ENCODE measurements at places on chromosomes 1 and 21.

- no peak for DNase-seq
Observed at GRCh38 chr1:32748348-32748747, 45.8 kb upstream of the SYNC start.

- DNase-seq, result no peak
Observed at GRCh38 chr1:180169640-180170195, 15.0 kb downstream of the QSOX1 start.

GRCh38 chr1:71490432-71490831 is 409.6 kb upstream of the ZRANB2 start:
- no peak for DNase-seq

DNA sequence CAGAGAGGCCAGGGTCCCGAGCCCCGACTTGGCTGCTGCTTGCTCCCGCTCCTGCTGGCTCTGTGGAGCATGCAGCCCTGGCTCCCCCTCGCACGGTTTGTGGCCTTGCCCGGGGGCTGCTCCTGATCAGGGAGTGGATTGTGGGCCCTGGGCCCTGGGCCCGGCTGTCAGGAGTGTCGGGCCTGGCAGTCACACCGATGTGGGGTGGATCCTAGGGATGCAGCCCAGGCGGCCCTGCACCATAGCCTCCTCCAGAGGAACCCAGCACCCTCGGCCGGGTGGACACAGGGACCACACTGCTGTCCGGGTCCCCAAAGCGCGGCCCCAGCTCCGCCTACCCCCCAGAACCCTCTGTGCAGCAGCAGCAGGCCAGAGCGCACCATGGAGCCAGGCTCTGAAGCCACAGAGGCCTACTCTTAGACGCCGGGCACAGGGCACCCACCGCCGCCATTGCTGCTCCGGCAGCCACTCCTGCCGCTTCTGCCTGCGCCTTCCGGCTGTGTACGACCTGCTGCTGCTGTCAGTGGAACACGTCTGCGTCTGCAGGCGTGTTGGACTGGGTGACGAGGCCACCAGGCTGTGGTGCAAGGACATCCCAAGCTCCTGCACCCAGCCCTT is 9.4 kb downstream of the SLX9 start:
- no peak for DNase-seq

- peak; percentile 84 for DNase-seq
Observed at GRCh38 chr1:43329995-43330751, 7.4 kb upstream of the MPL start.

- no peak for DNase-seq
Observed at GRCh38 chr1:109959974-109960744, 24.4 kb upstream of the AHCYL1 start.

DNA sequence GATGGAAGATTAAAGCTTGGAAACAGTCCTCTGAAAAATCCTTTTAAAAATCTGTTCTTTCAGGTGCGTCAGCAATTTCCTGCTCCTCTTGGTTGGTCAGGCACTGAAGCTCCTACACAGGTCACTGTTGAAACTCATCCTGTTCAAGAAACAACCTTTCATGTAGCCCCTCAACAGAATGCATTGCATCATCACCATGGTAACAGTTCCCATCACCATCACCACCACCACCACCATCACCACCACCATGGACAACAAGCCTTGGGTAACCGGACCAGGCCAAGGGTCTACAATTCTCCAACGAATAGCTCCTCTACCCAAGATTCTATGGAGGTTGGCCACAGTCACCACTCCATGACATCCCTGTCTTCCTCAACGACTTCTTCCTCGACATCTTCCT is 145.3 kb downstream of the DYRK1A start:
- DNase-seq, result no peak

DNA sequence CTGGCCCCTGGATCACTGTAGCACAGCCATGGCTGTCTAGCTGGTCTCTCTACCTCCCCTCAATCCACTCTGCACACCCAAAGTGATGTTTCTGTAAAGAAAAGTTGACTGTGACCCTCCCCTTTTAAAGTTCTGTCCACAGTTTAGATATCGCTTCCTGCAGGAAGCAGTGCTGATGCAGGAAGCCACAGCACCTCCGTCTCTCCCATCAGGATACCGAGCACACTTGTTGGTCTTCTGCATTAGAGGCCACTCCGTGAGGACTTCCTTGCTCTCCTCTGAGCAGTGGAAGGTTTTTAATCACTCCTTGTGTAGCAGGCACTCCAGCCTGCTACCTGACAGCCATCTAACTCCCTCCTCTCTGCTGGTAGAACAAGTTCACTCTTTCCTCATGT is 69.5 kb downstream of the GADD45A start:
- DNase-seq, result no peak

- DNase-seq, result no peak
Observed at GRCh38 chr1:226658546-226659125, 80.4 kb downstream of the ITPKB start.

DNA sequence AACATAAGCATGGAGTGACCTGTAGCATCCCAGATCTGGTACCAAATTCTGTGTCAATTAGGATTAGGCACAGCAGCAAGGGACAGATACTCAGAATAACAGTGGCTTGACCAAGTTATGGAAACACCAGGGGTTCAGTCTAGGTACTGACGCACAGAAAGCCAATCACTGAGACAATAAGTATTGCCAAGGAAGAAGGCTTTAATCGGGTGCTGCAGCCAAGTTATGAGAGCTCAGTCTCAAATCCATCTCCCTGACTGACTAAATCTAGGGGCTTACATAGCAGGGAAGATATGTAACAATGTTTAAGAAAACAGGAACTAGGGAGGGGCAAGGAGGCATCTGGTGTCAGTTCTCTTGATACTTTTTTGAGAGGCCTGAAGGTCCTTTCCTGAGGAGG is 39.6 kb upstream of the CTBS start:
- no peak for DNase-seq

GRCh38 chr1:86498281-86498680 is 29.6 kb downstream of the CLCA1 start:
- DNase-seq, result no peak

- no peak for DNase-seq
Observed at GRCh38 chr1:244861683-244862082, 2.7 kb downstream of the HNRNPU start.

- DNase-seq, result no peak
Observed at GRCh38 chr1:218930472-218931241, 243.0 kb upstream of the LYPLAL1 start.

DNA sequence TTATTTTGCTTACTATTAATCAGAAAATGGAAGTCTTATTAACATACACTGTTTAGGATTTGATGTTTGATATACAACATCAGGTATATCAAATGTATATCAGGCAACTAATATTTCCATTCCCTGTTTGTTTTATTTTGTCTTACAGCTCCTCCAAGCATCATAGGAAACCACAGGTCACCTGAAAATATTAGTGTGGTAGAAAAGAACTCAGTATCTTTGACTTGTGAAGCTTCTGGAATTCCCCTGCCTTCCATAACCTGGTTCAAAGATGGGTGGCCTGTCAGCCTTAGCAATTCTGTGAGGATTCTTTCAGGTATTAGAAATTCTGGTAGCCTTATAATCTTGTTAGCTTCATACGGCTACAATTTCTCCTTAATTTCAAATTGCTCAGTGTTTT is 318.0 kb downstream of the TPR start:
- DNase-seq, result no peak

DNA sequence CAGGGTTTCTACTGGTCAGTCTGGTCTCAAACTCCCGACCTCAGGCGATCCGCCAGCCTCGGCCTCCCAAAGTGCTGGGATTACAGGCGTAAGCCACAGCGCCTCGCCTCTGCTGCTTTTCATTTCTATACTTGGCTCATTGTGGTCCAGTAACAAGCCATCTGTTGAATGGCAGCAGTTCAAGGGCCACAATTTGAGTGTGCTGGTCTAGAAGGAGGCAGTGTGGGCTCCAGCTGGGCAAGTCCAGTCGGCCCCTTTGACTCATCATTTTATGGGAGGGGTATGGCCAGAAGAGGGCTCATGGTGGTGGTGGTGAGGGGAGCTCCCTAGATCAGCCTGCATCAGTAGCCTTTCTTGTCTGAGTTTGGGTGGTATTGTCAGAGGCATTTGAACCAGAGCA is 33.2 kb downstream of the ATP8B2 start:
- DNase-seq, result no peak

GRCh38 chr1:197553281-197553680 is 222.0 kb downstream of the DENND1B start:
- DNase-seq, result no peak

DNA sequence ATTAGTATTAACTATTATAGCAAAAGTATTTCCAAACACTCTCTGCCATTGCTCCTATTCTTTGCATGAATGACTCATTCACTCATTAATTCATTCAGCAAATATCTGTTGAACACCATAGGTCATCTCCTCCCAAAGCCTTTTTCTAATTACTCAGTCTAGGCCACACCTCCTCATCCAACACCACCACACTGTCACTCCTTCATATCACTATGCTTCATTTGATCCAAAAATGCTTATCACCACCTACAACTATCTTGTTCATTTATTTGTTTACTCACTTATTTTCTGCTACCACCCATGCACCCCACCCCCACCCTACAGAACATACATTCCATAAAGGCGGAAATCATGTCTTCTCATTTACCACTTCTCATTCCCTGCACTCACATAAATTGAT is 94.4 kb upstream of the TNFSF4 start:
- DNase-seq, result no peak

DNA sequence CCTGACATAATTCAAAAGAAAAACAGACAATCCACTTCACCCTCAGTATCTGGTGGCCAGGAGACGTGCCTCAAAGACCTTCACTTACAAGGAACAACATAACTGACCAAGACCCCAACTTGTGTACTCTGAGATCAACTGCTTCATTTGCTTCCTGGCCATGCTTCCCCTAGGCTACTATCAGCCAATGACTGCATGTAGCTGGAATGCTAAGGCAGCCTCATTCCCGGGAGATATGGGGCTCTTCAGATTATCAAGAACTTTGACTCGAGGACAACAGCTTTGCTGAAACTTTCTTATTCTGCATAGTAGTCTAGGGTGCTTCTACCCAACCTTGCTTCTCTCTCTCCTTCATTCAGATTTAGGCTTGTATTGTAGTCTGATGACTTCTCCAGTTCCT is 11.7 kb upstream of the UCK2 start:
- DNase-seq, result no peak

- peak; percentile 48 for DNase-seq
Observed at GRCh38 chr1:6014130-6014999, 22.1 kb upstream of the NPHP4 start.

DNA sequence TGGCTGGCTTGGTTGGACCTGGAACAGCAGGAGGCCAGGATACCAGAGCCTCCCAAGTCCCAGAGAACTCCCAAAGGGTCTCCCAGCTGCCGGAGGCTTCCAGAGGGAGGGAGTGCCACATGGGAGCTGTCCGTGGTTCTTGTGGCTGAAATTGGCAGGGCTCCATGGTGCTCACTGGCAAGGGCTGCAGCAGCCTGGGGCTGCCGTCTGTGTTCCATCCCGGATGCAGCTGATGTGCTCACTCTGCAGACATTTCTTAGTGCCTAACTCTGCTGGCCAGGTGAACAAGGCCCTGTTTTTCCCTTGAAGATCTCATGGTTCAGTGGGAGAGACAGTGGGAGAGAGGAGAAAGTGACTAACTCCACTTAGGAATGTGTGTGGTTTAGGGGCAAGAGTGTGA is 261.1 kb downstream of the CAMTA1 start:
- DNase-seq, result no peak

Data from MV-4-11 (cell line).